Left colon (tissue), 2 donors: ENCODE measurements at places on chromosomes 1 and 21.

DNA sequence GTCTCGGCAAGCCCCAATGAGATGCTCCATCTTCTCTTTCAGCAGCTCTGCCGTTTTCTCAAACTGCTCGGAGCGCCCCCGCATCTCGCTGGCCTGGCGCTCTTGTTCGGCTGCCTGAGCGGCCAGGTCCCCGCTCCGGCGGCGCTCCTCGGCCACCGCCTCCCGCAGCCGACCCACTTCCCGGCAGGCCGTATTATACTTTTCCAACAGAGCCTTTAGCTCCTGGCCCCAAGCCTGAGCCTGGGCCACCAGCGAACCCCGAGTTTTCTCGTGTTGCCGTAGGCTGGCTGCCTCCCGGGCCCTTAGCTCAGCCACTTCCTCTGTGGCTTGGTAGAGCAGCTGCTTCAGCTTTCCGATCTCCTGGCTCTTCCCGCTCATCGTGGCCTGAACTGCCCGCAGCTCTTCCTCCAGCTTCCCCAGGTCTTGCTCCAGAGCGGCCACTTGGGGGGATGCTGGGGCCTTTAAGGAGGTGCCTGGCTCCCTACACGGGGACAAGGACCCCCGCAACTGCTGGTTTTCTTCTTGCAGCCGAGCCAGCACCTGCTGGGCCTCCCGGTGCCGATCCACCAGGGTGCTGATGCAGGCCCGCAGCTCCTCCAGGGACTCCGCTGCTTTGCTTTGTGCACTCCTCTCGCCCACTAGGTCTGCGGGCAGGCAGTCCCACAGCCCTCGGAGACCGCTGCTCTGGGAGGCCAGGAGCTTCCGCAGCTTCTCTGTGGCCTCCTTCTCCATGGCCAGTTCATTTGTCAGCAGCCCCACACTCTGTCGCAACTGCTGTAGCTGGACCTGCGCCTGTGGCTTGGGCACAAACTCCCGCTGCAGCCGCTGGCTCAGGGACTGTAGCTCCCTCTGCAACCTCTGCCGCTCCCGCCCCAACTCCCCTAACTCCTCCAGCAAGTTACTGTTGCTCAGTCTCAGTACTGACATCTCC is 13.4 kb upstream of the PIAS3 start:
- DNase-seq = peak; percentile 41

GRCh38 chr1:206049919-206050600 is 2.9 kb upstream of the RHEX start:
- DNase-seq = no peak

- no peak for DNase-seq
Measured at GRCh38 chr1:166906647-166907046, 30.6 kb upstream of the TADA1 start.

- DNase-seq = no peak
Measured at GRCh38 chr1:191125950-191126349, 648.3 kb upstream of the BRINP3 start.

DNA sequence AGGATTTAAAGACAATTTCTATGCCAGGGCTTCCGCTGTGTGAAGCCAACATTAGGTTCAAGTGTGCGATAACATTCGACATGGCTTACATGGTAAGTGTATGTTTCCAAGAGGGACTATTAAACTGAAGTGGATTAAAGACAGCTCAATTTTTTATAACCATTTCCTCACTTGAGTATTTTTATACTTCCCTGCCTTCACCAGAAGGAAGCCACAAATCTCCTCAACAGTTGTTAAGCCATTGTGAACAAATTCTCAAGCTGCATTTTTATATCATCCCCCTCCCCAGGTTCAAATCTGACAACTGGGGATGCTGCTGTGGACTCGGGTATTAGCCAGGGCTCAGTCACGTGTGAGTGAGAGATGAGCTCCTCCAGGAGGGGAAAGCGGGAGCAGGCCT is 116.3 kb downstream of the RHOU start:
- DNase-seq = no peak

DNA sequence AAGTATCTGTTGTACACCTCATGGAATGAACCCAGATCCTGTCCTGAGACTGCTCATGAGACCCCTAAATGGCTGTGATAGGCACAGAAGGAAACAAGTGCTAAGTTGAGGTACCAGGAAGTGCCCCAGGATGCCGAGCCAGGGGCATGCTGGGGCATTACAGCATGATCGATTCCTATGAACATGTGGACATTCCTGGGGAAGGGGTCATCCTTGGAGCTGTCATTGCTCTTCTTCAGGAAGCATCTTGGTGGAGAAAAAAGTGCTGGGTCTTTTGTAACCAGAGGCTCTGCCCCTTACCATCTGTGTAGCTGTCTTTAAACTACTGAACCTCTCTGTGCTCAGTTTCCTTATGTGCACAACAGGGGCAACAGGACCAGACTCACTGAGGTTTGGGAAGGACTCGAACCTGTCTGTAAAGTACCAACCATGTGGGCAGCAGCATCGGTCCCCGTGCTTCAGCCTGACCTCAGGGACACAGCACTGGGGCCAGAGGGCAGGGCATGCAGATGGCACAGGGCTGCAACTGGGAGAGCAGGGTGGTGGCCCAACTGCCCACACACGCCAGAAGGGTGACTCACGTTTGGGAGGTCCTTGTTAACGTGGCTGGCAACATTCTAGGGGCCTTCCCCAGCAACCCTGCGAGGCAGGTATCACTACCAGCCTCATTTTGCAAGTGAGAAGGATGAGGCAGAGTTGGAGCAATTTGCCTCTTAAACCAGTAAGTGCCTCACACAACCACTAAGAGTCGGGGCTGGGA is 142.3 kb upstream of the EDN2 start:
- DNase-seq = no peak

DNA sequence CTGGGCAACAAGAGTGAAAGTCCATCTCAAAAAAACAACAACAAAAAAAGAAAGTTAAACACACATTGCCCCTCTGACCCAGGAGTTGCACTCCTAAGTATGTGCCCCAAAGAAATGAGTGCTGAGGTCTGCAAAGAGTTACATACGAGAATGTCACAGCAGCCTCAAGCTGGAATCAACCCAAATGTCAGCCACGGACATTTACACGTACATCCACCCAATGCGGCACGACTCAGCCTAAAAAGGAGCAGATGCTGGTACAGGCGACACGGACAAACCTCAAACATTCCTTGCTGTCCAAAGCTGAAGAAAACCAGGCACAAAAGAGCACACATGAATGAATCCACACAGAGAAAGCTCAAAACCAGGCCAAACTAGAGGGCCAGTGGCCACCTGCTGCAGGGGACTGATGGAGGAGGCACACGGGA is 46.8 kb upstream of the ECE1 start:
- DNase-seq = no peak

GRCh38 chr1:87274851-87275250 is 53.8 kb upstream of the LMO4 start:
- DNase-seq = no peak

- DNase-seq = no peak
Measured at GRCh38 chr1:85062425-85063026, 14.2 kb upstream of the MCOLN3 start.

GRCh38 chr1:31872658-31873636 is 57.1 kb upstream of the SPOCD1 start:
- DNase-seq = no peak

DNA sequence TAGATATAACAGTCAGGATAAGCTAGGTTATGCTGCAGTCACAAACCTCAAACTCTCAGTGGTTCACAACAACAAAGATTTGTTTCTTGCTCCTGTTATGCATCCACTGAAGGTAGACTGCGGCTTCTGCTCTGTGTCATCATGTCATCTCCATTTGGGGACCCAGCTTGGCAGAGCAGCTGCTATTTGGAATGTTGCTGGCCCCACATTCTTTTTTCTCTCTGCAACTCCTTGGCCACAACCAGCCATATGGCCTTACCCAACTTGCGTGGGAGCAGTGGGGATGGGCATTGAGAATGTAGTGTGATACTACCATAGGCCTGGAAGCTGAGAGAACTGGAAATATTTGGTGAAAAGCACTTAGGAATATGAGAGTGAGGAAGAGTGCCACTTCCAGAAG is 26.4 kb downstream of the AGO4 start:
- DNase-seq = no peak

DNA sequence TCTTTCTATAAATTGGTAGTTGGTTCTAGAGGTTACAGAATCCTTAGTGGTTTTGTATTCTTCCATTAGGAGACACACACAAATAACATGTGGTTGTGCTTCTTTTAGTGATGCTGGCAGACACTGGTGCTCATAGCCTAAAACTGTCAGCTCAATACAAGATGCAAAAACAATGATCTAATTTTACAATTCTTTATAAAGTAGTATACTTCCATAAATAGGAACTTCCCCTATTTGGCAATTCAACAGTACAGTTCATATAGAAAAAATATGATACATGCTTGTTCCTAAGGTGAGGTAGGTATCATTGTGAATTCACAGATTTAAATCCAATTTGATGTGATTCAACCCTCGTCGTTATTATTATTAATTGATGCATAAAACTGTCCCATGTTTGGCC is 20.8 kb upstream of the CCDC17 start:
- no peak for DNase-seq

DNA sequence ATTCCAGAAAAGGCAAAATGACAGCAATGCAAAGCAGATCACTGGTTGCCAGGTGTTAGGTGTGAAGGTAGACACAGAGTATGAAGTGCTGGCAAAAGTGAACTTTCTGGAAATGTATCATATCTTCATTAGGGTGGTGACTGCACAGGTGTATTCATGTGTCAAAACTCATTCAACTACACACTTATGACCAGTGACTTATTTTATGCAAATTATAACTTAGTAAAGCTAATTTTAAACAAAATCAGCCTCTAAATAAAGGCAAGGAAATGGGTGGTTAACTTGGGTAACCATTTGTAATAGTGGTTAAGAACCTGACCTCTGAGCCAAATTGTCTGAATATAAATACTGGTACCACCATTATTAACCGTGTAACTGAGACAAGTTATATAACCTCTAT is 7.4 kb downstream of the COP1 start:
- no peak for DNase-seq

DNA sequence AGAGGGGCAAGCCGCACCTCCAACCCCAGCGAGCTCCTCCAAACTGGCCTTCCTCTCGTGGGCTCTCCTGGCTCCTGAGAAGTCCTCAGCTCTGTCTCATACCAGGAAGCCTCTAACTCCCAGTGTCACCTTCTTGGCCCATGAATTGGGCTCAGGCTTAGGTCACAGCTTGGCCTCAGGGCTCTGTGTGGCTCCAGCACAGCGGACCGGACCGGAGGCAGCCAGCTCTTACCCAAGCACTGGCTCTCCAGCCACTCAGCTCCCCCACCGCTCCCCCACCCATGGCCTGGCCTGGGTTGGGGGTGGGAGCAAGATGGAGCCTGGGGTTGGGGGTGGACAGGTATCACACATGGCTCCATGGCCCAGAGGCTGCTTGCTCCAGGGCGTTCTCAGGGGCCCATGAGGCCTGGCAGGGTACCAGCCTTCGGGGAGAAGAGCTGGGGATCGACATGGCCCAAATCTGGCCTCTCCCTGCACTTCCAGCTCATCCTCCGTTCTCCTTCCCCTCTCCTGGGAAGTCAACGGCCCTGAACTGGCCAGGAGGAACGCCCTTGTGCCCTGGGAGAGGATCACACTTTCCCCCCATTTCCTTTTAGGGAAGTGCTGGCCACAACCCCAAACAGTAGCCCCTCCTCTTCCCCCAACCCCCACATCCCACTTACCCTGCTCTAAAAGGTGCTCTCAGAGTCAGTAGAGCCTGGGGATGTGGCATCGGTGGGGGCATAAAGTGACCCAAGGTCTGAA is 97.5 kb downstream of the CASZ1 start:
- no peak for DNase-seq

DNA sequence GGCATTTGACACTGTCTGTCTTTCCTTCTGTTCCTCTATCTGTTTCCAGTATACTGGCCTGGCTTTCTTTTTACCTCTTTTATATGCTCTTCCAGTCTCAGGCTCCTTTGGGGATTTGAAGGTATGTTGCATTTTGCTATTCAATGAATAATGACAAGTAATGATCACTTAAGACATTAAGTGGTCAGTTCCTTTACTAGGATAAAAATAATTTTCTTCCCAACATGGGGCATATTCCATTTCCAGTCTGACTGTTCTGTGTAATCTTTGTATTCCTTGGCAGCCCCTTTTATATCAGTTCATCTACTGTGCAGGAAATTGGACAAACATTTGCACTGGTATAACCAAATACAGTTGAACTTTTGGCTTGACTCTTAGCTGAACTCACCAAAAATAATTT is 15.6 kb downstream of the METTL18 start:
- DNase-seq = no peak

GRCh38 chr1:178818416-178818815 is 52.5 kb downstream of the ANGPTL1 start:
- no peak for DNase-seq

DNA sequence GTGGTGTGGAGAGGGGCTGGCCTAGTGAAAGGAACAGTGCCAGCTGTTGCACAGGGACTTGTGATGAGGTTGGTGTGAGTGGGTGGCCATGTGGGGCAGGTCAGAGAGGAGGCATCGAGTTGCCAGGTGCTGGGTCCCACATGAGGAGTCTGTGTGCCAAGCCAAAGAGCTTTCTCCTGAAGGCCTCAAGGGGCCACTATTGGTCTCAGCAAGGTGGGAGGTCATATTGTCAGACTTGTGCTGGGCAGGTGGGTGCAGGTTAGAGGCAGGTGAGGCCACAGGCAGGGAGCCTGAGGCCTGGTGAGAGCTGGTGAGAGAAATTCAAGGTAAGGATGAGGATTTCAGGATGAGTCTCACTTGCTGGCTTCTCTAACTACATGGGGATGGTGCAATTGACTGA is 256.8 kb downstream of the DISC1 start:
- DNase-seq = no peak

DNA sequence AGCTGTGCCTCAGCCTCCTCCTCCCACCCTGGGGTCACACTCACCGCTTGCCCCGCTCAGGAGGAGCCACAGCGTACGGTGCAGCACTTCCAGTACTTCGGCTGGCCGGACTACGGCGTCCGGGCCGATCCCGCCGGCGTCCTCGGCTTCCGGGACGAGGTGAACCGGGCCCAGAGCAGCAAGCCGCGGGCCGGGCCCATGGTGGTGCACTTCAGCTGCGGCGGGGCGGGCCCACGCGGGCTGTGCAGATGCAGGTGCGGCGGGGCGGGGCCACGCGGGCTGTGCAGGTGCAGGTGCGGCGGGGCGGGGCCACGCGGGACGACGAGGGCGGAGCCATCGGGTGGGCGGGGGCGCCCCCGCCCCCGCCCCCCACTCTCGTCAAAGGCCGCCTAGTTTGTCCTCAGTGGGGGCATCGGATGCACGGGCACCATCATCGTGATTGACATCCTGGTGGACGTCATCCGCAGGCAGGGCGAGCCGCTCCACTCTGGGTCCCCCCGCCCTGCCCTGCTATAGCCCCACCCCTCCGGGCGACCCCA is 5.5 kb downstream of the RNF223 start:
- DNase-seq = peak; percentile 77

- DNase-seq = no peak
Measured at GRCh38 chr1:206828765-206829164, 36.7 kb upstream of the IL20 start.

GRCh38 chr1:19330449-19331135 is 18.5 kb downstream of the SLC66A1 start:
- no peak for DNase-seq

GRCh38 chr1:181936768-181937581 is 124.5 kb downstream of the ZNF648 start:
- peak; percentile 53 for DNase-seq
